Renal cortex interstitium (tissue), 15 donors: ENCODE measurements at places on chromosomes 13 and 19.

DNA sequence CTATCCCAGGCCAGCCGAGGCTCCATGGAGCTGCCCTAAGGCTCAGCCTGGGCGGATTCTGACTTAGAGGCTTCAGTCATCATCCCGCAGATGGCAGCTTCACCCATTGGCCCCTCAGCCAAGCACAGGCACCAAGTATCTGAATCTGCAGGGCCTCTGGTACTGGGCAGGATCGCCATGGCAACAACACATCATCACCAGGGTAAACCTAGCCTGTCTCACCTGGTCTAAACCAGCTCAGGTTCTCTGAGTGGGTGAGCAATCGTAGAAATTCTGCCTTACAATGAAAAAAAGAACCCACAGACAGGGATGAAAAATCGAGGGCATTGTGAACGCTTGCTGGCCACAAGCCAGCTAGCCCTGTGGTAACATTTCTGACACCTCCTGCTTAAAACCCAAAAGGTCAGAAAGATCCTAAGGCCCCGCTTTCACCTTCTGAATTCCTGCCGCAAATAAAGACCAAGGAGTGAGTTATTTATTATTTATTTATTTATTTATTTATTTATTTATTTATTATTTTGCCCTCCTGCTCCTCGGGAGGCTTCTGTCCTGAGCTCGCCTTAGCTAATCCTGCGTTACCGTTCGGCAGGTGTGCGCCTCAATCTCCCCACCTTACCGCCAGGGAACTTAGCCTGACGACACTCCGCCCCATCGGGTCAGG is 12.0 kb upstream of the CEACAM21 start:
- no peak for DNase-seq

- no peak for DNase-seq
Observed at GRCh38 chr13:106310291-106310865, 225.1 kb downstream of the EFNB2 start.

GRCh38 chr13:34048652-34049051 is 230.7 kb downstream of the RFC3 start:
- DNase-seq: no peak

DNA sequence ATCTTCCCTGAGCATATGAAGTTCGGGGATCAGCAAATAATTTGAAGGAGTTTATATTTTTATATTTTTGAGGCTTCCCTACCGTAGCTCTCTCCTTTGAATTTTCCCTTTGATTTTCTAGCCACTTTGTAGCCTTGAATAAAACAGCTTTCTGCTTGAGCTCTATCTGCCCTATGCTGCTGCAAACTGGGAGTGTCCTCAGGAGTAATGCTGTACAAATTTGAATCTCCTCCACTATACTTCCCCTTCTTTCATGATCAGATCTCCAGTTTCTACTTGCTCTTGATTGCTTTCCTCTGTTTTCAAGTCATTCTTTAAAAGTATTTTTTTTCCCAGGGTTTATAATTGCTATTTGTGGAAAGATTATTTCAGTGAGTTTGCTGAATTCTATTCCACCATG is 14.6 kb downstream of the PDS5B start:
- DNase-seq: no peak

GRCh38 chr19:18464646-18465045 is 26.7 kb upstream of the ISYNA1 start:
- DNase-seq: no peak

- no peak for DNase-seq
Observed at GRCh38 chr13:25982907-25983306, 68.9 kb downstream of the SHISA2 start.

DNA sequence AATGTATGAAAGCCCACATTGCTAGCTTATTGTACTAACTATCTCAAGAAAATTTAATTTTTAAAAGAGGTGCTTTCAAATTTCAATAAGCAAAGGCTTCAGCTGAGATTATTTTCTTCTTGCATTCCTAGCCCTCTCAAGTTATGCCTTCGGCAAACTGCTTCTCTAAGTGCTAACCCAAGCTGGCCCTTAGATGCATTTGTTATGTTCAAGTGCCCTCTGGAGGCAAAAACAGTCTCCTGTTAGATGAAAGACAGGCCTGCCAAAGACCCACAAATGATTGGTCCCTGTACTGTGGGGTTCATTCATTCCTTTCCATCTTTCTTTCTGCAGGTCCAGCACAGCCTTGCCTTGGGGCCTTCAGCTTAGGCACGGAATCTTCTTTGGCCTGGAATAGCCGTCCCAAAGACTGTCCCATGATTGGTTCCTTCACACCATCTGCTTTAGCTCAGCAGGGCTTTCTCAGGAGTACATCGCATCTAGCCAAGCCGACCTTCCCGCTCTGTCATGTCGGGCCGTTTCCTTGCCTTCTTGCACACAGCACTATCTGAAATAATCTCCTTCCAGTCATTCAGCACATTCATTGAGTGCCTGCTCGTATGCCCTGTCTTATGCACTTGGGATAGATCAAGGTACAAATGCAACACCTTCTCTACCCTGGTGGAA is 26.4 kb upstream of the TPTE2 start:
- no peak for DNase-seq

DNA sequence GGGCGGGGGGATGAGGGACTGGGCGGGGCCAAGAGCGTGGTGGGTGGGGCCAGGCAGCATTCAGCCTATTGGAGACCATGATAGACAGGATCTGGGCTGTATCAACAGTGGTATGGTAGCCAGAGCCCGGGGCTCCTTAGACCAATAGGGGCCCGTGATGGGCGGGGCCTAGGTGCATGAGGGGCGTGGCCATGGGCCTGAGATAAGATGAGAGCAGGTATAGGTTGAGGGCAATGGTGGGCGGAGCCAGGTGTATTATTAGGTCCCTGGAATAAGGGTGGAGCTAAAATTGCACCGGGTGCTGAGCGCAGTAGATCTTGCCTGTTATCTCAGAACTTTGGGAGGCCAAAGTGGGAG is 5.3 kb downstream of the ABCA7 start:
- no peak for DNase-seq

DNA sequence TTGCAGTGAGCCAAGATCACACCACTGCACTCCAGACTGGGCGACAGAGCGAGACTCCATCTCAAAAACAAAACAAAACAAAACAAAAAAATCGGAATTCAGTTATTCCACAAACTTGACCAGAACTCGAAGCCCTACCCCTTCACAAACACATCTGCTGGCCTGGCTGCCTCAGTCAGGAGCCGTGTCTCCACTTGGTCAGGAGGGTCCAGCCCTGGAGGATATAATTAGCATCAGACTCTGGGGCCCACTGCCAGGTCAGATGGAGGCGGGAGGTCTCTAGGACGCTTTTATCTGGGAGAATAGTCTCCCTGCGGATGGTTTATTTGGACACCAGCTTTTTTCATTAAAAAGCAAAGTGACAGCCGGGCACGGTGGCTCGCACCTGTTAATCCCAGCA is 8.0 kb downstream of the ELL start:
- DNase-seq: no peak

DNA sequence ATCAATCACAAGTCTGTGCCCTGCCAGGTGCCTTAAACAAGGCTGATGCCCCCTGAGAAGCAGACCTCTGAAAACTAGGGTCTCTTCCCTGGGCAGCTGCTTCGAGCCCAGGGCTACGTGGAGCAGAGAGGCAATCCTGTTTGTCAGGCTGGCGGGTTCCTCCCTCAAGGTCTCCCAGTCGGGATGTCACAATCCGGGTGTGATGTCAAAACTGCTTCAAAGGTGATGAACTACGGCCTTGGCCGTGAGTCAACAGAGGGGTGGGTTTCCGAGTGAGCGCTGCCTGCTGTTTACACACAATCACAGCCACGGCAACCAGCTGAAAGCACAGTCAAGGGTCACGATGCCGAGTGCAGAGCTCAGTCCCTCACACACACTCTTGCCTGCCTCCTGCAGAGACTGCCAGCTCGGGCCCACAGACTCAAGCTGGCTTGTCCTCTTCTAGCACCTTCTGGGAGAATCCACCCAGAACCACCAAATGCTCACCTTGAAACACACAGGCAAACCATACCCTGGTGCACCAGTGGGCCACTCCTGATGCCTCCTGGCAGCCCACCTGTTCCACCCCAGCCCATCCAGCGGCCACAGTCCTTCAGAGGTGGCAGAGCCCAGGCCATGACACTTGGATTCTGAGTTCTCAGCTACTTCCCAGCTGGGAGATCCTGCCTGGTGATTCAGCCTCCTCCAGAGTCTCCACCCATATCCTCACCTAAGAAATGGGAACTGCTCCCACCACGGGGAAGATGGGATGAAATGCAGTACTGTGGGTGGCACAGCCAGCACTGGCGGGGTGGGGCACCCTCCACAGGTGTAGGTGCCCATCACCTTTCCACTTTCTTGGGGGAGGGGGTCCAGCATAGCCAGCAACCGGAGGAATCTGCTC is 6.8 kb downstream of the ELL start:
- no peak for DNase-seq

- no peak for DNase-seq
Observed at GRCh38 chr19:46616631-46617322, 8.1 kb downstream of the PTGIR start.

DNA sequence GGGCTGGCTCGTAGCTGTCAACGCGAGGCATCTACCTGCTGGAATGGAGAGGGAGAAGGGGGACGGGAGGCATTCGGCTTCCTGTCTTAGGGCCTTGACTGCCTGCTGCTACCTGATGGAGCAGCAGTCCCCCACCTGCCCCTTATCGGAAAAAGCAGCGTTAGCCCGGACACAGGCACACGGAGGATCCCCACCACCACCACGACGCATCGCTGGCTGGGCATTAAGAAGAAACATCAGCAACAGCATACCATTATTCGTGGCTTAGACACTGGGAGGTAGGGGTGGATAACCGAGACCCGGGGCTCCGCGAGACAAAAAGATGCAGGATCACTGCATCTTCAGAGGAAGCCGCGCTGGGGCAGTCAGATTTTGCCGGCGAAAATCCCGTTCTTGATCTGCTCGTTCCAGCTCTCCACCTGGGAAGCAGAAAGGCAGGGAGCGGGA is 1.1 kb downstream of the COX6B2 start:
- DNase-seq: no peak

DNA sequence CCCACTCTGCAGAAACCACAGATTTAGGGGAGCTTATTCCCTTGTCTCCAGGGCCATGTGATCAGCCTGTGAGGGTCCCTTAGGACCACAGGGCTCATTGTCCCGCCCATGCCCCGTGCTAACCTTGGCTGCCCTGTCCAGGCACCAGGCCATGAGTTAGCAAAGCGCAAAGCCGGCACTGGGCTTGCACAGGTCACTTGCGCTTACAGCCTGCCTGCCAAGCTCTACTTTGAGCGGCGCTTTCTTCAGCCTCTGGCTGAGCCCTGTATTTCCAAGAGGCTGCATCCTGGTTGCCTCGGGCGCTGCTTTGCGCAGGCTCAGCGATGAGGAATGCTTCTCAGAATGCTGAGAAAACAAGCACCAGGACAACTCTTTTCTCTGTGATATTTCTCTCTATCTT is 188.0 kb downstream of the TDRD3 start:
- DNase-seq: no peak

- no peak for DNase-seq
Observed at GRCh38 chr13:99231721-99232120, 26.5 kb downstream of the GPR18 start.

- DNase-seq: peak; percentile 36
Observed at GRCh38 chr19:46529622-46530451, 34.2 kb upstream of the PNMA8B start.

GRCh38 chr13:49828453-49828852 is 36.0 kb upstream of the KPNA3 start:
- DNase-seq: no peak

DNA sequence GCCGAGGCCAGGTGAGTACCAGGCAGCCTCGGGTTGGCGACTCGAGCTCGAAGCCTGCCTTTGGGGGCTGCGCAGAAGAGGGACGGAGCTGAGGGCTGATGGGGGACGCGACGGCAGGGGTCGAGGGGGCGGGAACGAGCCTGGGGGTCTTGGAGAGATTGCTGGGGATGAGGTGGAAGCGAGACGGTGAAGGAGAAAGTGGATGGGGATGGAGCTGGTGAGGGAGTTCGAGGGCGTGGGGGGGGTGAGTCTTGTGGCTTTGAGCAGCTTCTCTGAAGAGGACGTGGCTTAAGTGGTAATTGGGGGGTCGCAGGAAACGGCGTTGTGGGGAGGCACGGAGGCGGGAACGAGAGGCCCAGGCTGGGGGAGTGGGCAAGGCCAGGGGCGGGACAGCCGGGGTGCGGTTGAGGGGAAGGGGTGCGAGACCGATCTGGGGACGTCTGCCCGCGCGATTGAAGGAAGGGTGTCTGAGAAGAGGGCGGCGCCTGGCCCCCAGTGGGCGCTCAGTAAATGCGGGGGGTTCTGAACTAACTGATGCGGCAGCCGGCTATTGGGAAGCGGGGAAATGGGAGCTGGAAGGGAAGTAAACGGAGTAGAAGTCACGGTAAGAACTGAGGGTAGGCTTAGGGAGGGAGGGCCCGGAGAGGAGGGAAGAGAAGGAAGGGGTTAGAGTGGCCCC is 426 bp downstream of the MYO9B start:
- no peak for DNase-seq

GRCh38 chr19:3970313-3970807 is 539 bp downstream of the DAPK3 start:
- no peak for DNase-seq

DNA sequence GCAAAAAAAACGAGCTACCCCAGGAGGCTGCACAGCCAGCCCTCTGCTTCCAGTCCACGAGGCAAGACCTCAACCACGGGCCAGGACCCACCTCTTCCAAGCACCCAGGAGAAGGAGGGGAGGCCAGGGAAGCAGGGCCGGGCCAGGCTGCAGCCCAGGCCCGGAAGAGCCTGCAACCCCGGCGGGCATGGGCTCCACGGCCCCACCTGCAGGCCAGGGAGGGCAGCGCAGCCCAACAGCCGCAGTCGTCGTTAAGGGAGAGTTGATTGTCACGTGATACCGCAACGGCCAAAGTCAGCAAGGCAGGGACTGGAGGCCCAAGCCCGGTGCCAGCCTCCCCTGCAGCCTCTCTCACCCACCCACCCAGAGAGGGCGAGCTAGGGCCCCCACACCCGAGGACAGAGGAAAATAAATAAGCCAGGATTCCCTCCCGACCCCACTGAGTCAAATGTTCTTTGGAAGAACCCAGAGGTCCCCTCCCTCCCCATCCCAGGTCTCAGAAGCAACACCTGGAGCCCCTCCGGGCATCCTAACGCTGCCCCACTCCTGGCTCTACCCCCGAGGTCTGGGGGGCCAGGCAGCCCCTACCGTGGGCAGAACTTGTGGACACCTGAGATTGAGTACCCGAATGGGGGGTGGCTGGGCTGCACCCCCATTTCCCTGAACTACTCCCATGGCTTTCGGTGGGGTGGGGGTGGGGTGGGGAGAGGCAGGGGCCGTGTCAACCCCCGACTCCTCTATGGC is 5.2 kb upstream of the REXO1 start:
- no peak for DNase-seq

DNA sequence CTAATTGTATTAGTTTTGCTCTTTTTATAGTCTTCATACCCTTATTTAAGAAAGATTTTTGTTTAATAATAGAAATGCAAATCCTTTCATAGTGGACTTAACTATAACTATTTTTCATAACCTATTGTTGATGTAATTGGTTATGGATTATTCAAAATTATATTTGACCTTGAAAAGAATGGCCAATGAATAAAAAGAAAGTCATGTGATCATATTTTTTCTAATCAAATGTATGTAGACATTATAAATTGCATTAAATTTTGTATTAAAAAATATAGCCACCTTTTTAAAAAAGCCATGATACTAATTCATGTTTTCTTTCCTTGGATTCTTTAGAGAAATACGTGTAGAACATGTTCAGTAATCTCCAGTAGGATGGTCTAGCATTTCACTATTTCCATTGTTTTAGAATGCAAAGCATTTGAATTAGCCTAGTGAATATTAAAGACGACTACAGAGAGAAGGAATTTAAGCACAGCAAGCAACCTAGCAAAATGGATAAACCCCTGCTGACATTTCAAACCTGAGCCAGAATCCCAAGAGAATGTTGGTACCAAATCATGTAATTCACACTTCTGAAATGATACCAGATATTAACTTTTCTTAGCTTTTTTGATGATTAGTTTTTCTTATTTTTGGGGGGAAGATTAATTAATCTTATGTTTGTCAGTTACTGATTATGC is 1297.4 kb upstream of the MIR17HG start:
- no peak for DNase-seq
